Stimulated activated CD8-positive, alpha-beta memory T cell treated with anti-CD3 and anti-CD28 coated beads, Interleukin-7, amount 100 ng/mL, for 1 hour (primary cell): ENCODE measurements at places on chromosomes 6 and 20.

DNA sequence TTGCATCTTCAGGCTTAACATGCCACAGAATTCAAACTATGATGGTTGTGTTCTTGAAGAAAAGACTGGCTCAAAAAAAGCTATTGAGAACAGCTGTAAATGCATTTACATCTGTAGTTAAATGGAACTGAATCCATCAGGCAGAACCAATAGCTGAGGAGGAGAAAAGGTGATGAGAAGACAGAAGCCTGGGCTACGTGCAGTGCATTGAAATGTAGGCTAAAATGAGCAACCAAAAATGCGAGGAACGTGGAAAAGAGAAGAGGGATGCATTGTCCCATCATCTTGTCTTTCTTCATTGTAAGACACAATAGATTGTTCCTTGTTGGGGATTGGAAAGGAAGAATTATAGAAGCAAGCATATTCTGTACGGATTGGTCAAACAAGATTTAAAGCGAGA, 13.8 kb upstream of the HDDC2 start:
- no peak for DNase-seq

GRCh38 chr6:82874867-82875266, 190.8 kb downstream of the UBE3D start:
- DNase-seq, result no peak

- DNase-seq, result no peak
Observed at GRCh38 chr6:14452567-14453527, 335.3 kb downstream of the CD83 start.

DNA sequence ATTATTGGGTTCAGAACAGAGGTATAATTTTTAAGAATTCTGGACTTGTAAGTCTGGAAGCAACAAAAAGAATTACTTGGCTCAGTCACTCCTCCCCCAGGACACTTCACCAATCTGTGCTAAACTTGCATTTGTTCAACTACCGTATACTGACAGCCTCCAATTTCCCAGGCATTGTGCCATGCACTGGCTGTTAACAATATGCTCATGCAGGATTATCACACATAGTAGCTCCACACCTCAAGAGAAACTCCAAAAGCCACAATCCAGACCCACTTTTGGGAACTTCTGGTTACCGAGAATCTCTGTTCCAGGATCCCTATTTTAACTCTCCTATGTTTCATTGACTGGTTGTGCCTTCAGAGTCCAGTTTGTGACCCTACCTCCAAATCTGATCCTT, 7.7 kb downstream of the ADGRF1 start:
- no peak for DNase-seq

DNA sequence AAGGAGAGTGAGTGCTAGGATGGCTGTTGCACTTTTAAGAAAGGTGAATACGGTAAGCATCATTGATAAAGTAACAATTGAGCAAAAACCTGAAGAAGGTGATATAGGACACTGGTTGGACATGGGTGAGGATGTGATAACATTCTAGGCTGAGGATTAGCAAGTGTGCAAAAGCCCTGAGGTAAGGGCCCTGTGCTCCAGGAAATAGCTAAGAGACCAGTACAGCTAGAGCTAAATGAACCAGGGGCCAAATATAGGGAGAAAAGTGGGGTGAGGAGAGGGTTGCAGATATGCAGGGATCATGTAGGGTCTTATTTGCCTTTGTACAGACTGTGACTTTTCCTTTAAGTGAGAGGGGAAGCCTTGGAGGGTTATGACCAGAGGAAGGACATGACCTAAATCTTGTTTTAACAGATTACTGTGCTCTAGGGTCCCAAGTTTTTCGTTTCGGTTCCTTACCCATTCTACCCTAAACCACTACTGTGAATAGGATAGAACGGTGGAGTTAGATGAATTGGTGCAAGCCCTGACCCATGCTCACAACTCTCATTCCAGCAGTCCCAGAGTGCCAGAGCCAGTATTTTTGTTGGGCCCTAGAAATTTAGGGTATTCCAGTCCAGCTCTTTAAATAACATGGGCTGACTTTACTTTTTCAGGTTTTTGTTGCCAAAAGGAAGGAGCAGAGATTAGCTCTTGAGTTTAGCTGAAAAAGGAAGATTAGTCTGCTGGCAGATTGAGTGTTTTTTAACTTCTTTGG, 10.7 kb downstream of the MAPK14 start:
- DNase-seq, result no peak

- DNase-seq, result peak; percentile 34
Observed at GRCh38 chr20:43949741-43950618, 35.3 kb downstream of the TOX2 start.

DNA sequence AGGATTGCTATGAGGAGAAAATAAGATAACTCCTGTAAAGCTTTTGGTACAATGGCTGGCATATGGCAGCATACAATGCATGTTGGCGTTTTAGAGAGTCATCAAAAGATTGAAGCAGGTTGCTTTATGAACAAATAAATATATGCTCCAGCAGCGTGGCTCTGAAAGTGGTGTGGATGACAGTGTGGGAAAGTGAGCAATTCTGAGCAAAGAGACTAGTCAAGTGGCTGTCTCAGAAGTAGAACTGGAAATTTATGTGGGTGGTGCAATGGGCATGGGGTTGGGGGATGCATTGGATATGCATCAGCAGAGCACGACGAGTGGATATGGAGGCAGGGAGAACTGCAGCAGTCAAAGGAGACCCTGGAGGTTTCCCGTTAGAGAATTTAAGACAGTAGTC, 66.2 kb upstream of the PHACTR2 start:
- DNase-seq, result no peak

DNA sequence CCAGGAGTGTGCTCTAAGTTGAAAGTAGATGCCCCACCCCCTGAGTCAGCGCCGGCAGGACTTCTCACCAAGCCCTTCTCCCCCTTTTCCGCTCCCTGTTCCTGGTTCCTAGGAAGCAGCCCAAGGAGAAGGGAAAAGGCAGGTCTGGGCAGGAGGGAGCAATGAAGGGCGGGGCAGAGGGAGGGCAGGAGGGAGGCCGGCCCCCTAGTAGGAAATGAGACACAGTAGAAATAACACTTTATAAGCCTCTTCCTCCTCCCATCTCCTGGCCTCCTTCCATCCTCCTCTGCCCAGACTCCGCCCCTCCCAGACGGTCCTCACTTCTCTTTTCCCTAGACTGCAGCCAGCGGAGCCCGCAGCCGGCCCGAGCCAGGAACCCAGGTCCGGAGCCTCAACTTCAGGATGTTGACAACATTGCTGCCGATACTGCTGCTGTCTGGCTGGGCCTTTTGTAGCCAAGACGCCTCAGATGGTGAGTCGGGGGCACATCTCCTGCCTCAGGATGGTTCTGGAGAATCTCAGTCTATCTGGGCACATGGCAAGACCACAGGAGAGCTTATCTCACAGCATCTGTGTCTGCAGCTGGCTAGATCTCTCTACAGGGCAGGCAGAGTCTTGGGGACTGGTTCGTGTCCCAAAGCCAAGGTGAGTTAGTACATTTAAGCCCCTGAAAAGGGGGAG, at the start of gene PROCR:
TSS of gene PROCR (plus strand) at position 320 of the 681 bp plus-strand sequence. CDS start at position 403, 83 bp downstream.
- no peak for DNase-seq

GRCh38 chr20:37390891-37391525, 45.1 kb downstream of the SRC start:
- DNase-seq, result no peak

GRCh38 chr20:12203981-12204380, 286.3 kb downstream of the BTBD3 start:
- no peak for DNase-seq

DNA sequence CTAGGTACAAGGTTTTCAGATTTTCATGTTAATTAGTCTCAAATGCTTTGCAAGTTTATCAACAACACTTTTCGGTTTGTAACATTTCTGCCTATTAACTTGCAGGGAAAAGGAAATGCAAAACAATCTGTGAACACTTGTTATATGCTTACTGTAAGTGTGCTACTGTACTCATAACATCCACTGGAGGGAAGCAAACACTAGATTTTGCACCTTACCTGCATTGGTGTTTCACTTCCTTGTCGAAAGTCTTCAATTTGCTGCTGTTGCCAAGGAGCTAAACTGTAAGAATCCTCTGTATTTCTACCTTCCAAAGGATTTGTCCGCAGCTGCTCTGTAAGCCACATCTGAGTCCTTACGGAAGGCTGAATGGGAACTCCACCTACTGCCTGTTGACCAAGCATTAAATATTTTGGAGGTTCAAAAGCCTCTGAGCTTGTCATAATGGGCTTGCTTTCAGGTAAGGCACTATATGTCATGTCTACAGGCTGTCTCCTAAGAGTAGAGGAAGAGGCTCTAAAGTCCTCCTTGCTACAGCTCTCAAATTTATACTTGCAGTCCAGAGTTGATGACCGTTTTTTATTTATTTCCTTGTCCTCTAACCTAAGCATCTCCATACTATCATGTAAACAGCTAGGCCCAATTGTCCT, 17.3 kb downstream of the PLN start:
- no peak for DNase-seq

DNA sequence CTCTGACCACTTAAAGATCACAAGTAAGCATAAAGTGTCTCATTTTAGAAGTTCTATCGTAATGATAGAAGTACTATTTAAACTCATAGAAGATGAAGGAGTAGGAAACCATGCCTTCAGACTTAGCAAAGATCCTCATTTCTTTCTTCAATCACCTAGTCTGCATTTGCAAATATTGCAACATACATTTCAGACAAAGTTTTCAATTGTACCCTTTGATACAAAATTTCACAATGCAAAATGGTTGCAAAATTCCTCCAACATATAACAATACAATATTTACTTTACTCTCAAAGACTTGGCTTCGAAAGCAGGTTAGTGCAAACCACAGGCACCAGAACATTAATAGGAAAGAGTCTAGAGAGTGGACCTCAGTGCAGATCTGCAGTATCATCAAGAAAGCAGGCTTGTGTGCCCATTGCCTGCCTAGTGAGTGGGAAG, 16.1 kb upstream of the ROS1 start:
- no peak for DNase-seq

DNA sequence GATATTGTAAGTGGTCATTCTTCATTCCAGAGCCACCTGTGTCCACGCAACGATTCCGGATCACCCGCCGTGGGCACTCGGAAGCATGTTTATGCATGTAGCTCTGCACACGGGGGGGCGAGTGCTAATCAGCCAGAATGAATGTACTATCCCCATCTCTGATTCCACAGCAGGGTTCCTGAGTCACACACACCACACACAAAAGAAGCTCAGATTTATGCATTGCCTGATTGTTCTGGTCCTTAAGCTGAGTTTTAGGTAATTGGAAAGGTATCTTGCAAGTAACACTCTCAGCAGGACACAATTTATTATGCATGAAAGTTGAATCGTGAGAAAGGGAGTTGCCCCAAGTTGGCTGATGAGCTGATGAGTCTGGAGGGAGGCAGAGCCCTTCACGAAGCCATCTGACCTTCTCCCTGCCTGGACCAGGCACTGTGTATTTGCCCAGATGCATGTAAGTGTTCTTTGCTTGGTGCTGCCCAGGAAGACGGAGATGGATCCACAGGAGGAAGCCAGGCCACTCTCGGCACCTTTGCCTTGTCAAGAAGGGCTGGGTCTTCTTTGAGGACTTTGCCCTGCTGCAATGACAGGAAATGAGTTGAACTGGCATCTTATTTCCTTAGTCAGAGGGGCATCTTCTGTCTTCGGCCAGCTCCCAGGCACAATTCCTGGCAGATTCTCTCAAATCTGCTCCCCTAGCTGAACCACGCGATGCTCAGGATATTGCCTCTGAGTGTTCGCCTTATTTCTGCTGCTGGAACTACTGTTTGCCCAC, 141.1 kb downstream of the SYNDIG1 start:
- DNase-seq, result no peak

GRCh38 chr6:46513533-46513932, 22.3 kb upstream of the RCAN2 start:
- no peak for DNase-seq

DNA sequence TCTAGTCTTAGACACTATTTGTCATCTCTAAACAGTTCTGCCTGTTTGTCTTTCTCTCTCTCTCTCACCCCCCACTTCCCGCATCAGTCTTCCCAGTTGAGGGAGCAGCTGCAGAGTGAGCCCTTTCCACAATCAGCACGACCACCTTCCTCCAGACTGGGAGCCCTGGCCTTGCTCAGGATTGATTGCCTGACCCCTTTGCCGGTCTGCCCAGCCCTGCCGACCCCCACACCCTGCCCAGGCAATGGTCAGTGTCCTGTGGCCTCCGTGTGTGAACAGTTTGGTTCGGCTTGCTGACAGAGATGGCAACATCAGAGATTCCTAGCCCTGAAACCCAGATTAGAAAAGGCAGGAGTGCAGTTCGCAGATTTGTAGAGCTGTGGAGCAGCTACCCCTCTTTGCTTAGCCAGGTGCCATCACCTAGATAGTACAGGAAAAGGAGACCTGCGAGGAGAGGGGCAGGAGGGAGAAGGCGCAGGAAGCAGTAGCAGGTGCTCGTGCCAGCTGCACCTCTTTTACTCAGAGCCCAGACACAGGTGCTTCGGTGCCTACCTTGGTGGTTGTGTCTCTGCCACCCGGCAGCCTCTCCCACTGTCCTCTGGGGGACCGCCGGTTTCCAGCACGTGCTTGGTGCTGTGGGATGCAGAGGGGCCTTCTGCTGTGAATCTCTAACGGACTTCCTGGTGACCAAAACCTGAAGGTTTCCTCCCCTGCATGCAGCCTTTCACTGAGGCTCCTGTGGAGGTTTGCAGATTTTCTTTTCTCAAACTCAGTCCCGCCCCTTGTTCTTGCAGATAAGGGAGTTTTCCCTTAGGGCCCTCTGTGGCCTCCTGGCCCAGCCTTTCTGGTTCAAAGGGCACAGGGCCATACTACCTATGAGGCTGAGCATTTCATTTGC, 92.4 kb downstream of the SCML4 start:
- no peak for DNase-seq

- no peak for DNase-seq
Observed at GRCh38 chr20:23587631-23588030, 18.1 kb downstream of the CST9 start.

GRCh38 chr6:138765896-138766655, 7.5 kb upstream of the CCDC28A start:
- no peak for DNase-seq

DNA sequence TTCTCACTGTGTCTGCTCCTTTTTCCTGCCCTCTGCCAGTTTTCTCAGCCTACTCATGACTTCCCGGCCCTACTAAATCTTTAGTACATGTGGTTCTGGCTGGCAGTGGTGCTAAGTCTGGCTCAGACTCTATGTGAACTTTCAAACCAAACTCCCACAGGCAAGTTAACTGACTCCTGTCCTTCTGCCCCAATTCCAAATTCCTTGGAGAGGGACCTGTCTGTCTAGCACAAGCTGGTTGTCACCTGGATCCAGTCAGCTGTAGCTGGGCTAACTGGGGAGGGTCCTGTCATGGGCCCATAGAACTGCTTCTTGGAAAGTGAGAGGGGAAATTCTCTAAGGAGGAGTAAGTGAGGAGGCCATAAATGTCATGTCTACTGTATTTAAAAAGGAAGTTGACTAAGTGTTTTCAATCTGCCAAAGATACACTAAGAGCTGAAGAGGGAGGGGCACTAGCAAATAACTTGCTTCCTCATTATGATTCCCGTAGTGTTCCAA, 240.1 kb downstream of the KCNQ5 start:
- DNase-seq, result no peak

GRCh38 chr6:130730600-130730999, 96.6 kb upstream of the SMLR1 start:
- DNase-seq, result no peak

DNA sequence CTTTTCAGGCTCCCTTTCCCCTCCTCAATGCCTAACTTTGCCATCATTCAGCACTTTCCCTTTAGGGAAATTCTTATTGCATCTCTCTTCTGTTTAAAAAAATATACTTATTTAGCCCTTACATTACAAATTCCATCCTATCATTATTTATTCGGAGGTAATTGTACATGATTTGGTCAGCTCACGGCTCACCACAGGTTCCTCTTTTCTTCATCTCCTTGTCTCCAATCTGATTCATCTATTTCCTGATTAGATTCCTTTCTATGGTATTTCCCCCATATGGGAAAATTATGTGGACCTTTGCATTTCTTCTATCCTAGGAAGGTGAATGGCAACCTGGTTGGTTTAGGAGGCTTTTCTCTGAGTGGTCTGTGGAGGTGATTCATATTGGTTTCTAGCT, 12.9 kb upstream of the EMILIN3 start:
- DNase-seq, result no peak
